GM23338 (cell line): ENCODE measurements at places on chromosomes 12 and 14. TPM values are rescaled to one million over a fixed set of nuclear protein-coding genes. Genes with fewer than 3 reads are reported as not detected.

DNA sequence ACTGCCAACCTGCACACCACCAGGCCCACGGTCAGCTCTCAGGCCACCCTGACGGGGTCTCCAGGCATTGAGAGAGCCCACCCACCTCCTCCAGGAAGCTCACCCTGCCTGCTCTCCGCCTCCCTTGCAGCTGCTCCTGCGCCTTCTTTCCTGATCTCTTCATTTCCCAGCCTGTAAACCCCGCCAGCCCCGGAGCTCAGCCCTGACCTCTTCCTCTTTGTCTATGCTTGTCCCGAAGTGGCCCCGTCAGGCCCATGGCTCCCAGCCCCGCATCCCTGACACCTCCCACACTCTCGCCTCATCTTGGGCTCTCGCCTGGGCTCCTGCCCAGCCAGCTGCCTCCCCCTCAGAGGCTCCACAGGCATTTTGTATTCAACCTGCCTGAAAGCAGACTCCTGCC, 139.3 kb downstream of the CALM1 start:
- no peak for DNase-seq

NXPH4 gene
- total RNA-seq = 1.5 and 4.5 TPM in 2 replicates

PRICKLE1 gene
- total RNA-seq = 13.7 and 51.7 TPM in 2 replicates

DNA sequence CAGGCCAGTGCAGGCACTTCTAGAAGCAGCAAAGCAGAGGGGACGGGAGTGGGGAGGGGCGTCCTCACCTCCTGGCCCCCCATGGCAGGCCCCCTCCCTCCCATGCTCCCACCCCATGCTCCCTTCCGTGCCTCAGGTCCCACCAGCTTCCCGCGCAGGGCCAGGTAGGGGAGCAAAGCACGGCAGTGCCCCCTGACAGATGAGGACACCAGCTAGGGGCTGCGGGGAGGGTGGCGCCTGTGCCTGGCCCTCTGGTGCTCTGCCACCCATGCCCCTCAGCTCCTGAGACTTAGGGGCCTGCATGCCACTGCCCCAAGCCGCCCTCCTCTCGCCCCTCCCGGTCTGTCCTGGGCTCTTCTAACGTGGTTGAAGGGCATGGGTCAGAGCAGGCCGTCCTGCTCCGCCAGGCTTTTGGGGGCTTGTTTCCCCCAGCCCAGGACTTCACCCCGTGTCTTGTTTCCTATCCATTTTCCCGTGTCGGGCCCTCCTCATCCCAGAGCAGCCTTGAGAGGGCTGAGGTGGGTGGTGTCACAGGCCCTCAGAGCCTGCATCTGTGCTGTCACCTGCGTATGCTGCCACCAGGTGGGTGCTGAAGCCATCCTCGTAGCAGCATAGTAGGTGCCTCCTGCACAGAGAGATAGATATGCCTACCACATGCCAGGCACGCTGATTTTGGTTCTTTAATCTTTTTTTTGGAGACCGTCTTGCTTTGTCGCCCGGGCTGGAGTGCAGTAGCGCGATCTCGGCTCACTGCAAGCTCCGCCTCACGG, 10.2 kb downstream of the TRMT61A start:
- no peak for DNase-seq

GRCh38 chr12:13049816-13050215, 5.6 kb downstream of the FAM234B start:
- peak; percentile 28 for DNase-seq

DNA sequence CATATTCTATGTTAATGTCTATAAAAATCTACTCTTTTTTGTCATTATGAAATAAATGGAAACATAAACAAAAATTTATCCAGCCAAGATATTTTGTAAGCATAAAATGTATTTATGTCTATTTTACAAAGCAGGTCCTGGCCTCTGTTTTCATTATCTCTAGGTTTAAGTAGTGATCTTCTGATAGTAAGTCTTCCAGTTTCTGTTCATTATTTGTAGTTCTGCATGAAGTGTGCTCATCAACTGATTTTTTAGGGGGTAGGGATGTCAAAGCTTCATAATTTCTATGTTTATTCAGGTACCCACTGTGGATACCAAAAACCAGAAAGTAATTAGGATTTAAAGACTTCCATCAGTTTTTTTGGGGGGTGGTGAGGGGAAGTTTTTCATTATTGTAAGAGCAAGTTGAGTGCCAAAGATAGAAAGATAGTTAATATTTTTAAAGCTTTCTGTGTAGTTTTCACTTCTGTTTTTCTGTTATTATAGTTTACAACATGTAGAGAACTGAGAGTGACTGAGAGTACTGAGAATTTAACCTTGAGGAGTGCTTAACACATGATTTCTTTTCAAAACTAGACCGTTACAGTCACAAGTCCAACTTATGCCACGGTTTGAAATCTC, 30.6 kb upstream of the LMO3 start:
- no peak for DNase-seq

DNA sequence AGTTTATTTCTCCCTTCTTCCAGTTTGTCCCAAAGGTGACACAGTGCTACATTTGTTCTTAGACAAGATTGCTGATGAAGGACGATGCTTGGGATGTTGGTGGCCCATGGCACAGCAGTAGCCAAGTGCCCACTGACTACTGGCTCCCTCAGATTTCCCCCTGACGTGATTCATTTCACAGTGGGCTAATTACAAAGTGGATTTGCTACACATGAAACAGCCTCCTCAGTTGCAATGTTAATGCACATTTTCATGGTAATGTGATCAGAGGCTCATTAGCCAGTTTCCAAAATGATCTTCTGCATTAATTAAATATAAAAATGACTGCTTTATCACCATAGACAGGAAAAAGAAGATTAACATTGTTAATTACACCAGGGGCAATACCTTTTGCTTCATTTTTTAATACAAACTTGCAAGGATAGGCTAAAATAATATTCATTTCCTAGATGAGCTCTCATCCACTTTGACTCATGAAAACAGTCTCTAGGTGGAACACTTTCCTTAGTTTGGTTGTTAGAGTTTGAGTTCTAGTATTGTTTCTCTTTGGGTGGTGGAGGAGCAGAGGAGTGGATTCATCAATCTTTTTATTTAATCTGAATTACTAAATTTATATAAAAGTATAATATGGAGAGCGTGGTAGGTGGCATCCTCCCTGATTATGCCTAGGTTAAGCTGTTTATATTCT, 250.9 kb downstream of the PDZRN4 start:
- DNase-seq = no peak

GRCh38 chr12:41293011-41293410, 104.9 kb downstream of the PDZRN4 start:
- no peak for DNase-seq

DNA sequence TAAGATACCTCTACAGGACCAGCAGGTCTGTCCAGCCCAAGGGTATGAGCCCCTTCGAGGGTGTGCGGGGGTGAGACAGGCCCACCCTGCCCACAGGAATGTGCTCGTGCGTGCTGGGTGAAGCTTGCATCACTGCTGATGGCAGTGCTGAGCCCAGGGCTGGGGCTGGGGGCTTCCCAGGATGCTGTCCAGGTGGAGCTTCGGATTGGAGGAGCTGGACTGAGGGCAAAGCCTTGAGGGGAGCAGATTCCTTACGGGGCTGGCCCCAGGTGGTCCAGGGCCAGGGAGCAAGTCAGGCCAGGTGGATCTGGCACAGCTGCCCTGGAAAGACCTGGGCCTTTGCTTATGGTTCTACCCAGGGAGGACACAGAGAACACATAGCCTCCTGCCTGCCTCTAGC, 2.5 kb upstream of the KRT85 start:
- no peak for DNase-seq

ABCC9 gene
- 0.04 TPM in 1 of 2 replicates, not detected in the other for total RNA-seq

RGS6 gene
- total RNA-seq = 0.83 and 2.4 TPM in 2 replicates
